Germinal center (tissue), 1 donor: ENCODE measurements at places on chromosomes 2 and 18.
A peak's percentile ranks its signal among the peaks of the same experiment; 100 is the strongest.

DNA sequence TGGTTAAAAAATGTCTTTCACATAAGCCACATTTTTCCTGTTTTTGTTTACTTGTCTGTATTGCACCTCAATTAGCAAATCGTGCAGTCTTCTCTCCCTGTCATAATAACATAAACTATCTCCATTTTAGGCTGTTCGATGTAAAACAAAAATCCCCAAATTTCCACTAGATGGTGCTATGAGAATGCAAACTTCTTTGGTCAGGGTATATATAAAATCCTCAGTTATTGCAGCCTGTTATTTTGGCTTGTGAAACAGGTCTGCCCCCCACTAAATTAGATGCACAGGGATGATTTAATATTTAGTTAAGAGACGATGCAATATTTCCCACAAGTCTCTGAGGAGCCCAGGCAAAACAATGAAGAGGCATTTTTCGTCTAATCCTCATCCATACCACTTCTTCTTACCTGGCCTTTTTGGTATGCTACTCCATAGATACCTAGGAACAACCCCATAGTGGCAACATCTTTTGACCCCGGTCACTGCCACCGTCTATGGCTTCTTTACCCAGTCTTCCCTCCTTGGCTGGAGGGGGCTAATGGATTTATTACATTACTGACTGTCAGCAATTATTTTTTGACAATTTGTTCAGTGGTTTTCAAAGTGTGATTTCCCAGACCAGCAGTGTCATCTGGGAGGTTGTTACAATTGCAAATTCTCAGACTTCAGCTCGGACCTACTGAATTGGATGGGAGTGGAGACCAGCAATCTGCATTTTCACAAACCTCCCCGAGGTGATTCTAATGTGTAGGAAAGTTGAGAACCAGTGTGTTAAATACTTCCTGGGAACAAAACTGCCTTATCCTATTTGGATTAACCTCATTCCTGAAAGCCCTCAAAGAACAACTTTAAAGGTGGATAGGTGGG, 117.4 kb upstream of the CWC22 start:
- DNase-seq = peak; percentile 24

- DNase-seq = no peak
Measured at GRCh38 chr2:75100801-75101151, 98.5 kb downstream of the TACR1 start.

- no peak for DNase-seq
Measured at GRCh38 chr2:156486147-156486546, 50.0 kb downstream of the GPD2 start.

GRCh38 chr18:10312326-10313015, 142.0 kb upstream of the APCDD1 start:
- DNase-seq = no peak

GRCh38 chr2:166357068-166357949, 18.4 kb downstream of the SCN9A start:
- no peak for DNase-seq

- no peak for DNase-seq
Measured at GRCh38 chr2:84849271-84849952, 31.5 kb downstream of the TRABD2A start.

GRCh38 chr2:213213186-213213585, 61.8 kb upstream of the IKZF2 start:
- DNase-seq = no peak

DNA sequence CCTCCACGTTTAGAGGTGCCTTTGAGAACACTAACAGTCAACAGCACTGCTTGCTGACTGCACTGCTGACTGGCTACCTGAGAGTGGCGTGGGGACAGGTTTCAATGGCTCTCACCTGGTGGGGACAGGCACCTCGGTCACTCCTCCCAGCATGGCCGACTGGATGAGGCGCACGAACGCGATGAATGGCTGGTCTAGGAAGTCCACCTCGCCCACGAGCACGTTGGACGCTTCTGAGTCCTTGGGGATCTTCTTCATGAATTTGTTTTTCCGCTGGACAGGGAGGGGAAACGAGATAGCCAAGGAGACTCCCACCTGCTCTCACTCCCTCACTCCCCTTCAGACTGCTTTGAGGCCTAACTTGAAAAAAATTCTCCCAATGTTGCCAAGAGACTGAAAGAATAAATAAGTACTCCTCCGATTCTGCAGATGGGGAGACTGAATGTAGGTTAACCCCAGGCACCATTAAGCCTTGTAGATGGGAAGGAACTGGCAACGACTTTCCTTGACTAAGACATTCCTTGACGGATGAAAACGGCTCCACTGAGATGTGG, 57.3 kb downstream of the MTHFD2 start:
- DNase-seq = no peak

DNA sequence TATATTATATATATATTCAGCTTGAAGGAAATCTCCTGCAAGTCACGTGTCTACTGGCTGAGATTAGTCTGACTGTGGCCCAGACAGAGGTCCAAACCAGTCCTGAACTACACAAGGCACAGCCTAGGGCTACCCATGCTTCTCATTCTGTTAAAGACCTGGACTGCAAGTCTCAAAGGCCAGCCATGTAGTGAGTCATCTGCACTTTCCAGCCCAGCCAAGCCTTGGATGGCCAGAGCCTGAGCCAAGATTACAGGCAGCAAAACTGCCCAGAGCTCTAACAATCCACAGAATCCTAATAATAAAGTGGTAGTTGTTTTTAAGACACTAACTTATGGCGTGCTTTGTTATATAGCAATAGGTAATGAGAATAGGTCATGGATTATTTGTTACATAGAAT, 259.6 kb downstream of the SS18 start:
- DNase-seq = no peak

DNA sequence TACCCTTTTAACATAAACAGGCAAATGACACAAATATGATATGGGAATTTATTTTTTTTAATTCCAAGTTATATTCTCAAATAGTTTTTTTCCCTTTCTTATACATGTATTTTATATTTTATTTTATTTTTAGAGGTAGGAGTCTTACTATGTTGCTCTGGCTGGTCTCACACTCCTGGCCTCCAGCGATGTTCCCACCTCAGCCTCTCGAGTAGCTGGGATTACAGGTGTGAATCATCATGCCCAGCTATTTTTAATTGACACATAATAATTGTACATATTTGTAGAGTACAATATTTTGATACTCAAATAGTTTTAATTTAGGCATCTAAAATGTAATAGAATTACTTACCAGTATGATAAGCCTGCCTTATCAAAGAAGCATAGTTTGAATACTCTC, 12.2 kb downstream of the BAZ2B start:
- no peak for DNase-seq

DNA sequence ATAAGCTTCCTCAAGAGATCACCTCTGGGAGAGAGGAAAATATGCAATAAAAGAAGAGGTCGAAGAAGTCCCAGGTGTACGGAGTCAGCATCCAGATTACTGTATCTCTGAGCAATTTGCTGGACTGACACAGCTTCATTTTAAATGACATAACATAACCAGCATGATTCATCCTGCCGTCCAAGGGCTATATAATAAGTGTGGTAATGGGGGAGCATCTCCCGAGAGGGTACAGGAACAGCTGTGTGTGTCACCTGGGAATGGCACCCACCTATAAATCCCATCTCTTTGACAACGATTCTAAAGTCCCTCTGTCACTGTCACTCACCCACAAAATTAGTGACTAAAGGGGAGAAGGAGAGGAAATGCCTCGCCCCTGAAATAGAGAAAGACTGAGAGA, 19.3 kb upstream of the FZD7 start:
- no peak for DNase-seq

DNA sequence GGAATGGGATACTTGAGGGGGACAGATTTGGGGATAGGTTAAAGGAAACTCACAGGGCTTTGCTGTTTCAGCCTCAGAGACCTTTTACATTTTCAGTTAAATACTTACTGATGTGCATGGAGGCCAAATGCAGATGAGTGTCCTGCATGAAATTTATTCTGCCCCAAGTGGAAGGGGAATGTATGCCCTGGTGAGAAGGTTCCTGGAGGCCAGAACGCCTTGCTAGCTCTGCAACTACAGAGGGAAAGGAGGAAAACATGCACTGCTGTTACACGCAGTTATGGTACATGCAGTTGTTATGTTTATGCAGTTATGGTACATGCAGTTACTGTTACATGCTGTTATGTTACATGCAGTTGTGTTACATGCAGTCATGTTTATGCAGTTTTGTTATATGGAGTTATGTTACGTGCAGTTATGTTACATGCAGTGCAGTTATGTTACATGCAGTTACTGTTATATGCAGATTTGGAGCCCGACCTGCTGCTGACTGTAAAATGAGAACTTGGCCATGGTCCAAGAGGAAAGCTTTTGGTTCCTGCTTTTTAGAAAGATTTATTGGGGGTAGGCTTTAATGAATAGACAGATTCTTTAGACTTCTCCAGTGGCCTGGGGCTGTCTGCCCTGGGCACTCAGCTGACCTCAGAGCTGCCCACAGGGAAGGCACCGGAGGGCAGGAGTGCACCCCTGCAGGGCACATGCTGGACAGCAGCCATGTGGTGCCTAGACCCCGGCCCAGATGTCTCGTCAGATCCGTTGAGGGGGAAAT, 84.1 kb downstream of the LDLRAD4 start:
- DNase-seq = no peak

GRCh38 chr2:173151671-173152401, 76.2 kb downstream of the MAP3K20 start:
- DNase-seq = no peak
